ENCODE measurements at places on chromosomes 16 and 17.

GRCh38 chr17:35708951-35709350 lies 22.5 kb upstream of the RASL10B start:
- DNase-seq, result no peak

- DNase-seq, result no peak
Observed at GRCh38 chr17:17326275-17326875, 23.2 kb downstream of the NT5M start.

GRCh38 chr16:55471448-55472097 lies 7.4 kb upstream of the MMP2 start:
- no peak for DNase-seq

GRCh38 chr16:88616320-88616719 lies 22.1 kb upstream of the IL17C start:
- DNase-seq, result no peak

DNA sequence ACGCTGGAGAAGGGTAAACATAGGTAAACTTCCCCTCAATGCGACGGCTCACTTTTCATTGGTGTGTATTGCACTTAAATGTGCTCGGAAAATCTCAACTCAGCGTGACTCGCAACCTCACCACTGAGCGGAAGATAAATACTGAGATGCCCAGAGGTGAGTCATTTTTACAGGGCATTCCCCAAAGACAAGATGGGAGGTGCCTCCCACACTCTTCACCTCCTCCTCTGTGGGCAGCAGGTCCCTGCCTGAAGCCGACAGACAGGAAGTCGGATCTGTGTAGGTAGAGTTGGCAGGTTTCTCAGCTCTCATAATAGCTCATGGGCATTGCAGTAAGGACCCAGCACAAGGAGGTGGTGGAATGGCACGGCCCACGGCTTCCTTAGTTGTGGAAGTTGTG lies 274.6 kb upstream of the HSBP1 start:
- DNase-seq, result peak; percentile 79

DNA sequence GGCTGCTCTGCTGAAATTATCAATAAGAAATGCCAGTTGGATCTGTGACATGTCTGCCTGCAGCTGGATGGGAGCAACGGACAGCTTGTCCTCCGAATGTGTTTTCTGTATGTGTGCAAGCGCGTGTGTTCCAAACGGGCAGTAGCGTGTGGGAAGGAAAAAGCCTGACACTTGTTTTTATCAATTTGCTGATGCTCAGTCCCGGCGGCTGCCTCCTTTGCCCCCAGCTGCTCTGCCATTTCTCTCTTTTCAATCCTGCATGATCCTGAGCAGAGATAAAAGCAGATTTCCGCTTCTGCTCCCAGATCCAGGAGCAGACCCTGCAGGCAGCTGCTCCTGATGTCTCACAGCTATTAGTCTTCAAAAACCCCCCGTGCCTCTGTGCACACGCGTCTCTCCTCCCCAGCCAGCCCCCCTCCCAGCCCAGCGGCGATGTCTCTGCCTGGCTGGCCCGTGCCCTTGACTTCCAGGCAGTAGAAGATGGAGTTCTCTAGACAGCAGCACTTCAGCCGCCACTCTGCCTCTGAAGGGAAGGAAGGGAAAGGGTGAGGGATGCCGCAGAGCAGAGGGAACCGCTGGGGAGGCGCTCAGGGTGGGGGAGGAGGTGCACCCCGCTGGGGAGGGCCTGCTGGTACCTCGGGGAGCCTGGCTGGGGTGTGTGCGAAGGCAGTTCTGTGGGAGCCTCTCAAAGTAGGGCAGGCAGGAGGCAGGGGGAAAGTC lies 4.1 kb downstream of the PRCD start:
- no peak for DNase-seq

DNA sequence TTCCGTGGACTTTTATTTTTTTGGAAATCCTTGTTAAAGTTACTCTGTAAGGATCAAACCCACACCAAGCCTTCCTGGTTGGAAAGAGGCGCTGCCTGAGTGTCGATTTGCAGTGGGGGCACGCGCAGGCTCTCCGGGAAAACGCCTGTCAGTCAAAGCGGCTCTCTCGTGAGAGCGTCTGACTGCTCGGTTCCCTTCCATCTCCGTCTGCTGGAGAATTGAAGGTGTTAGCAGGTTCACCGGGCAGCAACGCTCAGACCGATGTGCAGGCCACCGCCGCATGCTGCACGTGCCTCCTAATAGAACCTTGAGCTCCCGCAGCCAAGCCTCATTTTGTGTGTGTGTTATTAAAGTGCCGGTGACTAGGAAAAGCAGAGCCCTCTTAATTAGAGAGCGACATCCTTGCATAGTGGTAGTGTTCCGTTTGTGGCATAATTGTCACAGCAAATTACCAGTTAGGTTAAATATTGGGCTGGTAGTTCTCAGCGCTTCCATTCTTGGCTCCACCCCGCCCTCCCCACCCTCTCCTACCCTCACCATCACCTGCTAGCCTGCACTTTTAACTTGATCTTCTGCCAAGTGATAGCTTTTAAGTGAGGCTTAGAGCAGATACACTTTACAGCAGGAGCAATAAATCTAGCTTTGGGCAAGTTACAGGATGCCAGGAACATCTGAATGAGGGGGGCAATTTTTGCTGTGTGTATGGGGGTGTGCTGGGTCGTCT lies 75.5 kb downstream of the RPA1 start:
- peak; percentile 35 for DNase-seq

GRCh38 chr17:19414396-19415280 lies 3.6 kb downstream of the RNF112 start:
- DNase-seq, result no peak

- no peak for DNase-seq
Observed at GRCh38 chr16:52578829-52579498, 32.0 kb upstream of the TOX3 start.

- DNase-seq, result no peak
Observed at GRCh38 chr17:2277429-2278170, 26.0 kb downstream of the SMG6 start.

DNA sequence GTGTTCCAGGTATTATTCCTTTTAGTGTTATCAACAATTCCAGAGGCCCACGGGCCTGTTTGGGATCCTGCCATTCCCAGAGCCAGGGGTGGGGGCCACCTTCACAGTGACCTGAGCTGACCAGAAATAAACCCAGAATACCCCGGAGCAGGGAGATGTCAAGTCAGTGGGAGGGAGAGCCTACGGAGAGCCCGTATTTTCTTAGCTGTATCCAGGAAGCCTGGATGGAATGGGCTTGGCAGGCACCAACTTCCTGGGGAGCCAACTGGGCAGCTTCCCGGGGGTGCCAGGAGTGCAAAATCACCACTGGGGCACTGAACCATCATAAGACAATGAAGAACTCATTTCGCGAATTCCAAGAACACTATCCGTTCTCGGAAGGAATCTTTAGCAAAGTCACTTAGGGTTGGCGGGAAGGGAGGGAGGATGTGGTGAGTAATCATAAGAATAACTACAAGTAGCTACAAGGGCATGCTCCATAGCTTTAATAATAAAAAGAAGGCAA lies 13.2 kb upstream of the MRTFB start:
- DNase-seq, result no peak

GRCh38 chr17:34081269-34081668 lies 173.8 kb upstream of the CCL2 start:
- no peak for DNase-seq

DNA sequence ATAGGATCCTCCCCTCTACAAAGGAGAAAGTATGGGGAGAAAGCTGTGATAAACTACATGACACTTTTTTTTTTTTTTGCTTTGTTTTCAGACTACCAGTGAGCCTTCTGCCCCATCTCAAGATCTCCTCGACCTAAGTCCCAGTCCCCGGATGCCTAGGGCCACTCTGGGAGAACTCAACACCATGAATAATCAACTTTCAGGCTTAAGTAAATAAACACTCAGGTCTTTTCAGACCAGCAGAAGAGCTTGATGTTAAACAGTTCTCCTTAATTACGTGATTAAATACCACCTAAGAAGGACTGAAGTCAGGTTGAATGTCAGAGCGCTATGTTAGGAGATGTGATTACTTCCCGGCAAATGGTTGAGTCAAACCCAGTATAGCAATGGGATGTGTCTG lies 31.4 kb downstream of the COX11 start:
- DNase-seq, result no peak

GRCh38 chr17:2053380-2054261 lies 1.3 kb upstream of the HIC1 start:
- peak; percentile 25 for DNase-seq

GRCh38 chr17:28368915-28369683 lies 1.0 kb downstream of the VTN start:
- no peak for DNase-seq

DNA sequence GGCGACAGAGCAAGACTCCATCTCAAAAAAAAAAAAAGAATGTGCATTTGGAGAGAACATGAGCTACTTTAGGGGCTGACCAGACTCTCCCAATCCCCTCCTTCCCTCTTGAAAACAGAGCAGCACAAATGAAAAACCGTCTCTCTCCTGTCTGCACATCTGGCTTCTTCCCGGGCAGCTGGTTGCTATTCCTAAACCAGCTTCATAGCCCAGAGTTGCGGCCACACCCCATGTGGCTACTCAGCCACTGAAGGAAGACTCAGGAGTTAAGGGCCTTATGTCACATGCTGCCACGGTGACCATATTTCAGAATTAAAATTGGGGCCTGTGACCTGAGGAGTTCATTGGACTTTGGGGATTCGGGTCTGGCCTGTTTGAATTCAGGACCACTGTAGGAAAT lies 48.3 kb downstream of the KATNIP start:
- no peak for DNase-seq

GRCh38 chr17:38797158-38797490 lies 2.2 kb downstream of the PIP4K2B start:
- DNase-seq, result no peak

DNA sequence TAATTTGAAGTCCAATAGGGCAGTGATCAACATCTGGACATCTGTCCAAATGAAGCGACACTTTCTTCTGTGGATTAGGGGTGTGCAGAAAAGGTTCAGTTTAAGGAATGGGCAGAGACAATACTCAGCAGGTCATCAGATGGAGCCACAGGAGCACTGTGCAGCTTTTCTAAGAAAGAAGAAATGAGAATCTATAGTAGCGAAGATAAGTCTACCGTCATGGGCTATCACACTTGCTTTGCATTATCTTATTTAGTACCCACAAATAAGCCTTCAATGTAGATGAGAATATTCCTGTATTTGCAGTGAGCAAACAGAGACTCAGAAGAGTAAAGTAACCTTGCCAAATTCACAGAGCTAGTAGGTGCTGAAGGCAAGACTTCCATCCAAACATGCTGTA lies 412.0 kb upstream of the GOT2 start:
- DNase-seq, result no peak

- no peak for DNase-seq
Observed at GRCh38 chr16:6751191-6751590, 581.5 kb upstream of the RBFOX1 start.

DNA sequence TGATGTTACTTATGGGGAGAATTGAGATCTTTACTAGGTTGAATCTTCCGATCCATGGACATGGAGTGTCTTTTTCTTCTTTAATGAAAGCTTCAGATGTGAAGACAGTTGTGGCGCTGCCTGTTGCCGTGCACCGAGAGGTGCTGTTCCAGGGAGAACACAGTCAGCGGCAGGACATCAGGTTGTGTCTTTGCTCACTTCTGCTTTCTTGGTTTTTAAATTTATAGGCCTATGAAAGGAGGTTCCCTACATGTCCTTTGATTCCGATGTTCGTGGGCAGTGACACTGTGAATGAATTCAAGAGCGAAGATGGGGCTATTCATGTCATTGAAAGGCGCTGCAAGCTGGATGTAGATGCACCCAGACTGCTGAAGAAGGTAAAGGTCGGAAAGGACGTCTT lies 49.8 kb downstream of the SEC14L1 start:
- no peak for DNase-seq

- no peak for DNase-seq
Observed at GRCh38 chr16:74649839-74650504, 16.7 kb downstream of the RFWD3 start.

GRCh38 chr17:50021681-50022370 lies 26.8 kb upstream of the DLX3 start:
- no peak for DNase-seq

- DNase-seq, result no peak
Observed at GRCh38 chr17:79565606-79566250, 45.1 kb downstream of the RBFOX3 start.

DNA sequence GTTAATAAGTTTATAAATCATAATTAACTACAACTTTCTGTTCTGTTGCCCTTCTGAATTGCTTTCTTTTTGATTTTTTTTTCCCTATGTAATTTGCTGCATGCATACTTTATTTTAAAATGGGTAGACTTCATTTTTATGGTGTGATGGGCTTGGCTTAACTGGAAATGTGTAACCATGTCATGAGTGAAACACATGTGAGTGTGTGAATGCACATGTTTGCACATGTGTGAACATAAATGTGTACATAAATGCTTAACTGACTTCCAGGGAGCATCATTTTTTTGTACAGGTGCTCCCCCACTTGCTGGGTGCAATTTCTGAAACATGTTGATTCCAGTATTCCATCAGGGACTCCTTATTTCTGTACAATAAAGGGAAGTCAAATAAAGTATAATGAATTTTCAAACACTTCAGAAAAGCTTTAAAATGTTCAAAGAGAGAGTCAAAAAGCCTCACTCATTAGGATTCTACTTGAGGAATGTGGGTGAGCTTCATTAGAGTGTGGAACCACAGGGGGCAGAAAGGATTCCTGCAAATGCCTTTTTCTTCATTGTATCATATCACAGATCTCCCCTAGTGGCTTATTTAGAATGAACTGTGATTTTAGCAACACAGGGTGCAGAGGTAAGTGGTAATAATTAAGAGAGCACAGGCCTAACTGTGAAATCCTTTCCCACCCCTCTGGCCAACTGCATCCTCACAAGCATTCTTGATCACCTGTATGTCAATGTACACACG lies 31.7 kb upstream of the CDH11 start:
- DNase-seq, result no peak

DNA sequence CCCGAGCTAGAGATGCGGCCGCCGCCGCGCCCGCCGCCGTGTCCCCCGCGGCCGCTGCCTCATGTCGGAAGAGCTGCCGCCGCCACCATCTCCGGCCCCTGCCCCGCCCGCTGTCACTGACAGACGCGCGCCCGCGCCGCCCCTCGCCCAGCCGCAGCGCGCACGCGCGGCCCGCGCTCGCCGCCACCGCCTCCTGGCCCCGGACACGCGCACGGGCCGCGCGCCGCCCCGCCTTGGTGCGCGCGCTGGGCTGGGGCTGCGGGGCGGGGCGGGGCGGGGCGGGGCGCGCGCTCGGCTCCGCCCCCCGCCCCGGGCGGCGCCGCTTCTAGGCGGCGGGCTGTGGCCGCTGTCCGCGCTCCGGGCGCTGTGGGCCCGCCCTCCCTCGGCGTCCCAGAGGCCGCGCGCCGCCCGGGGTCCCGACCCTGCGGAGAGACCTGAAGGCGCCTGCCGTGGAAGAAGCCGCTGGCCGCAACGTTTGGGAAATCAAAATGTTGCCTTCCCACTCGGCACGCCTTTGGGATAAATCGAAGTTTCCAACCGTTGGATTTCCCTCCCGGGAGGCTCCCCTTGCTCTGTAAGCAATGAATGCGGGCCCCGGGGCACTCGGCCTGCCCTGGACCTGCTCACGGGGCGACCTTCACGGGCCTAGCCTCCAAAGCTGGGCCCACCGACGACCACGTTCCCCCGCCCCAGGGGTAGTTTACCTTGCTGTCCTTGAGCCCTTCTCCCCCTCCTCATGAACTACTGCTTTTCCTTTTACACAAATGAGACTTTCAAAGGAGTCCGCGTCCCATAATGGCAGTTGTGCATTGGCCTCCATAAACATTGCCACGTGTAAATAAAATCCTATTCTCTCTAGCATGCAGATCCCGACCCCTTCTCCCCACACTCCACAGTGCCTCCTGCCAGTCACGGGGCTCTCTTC lies at the start of gene ADCY9:
Gene ADCY9 (minus strand): TSS at position 118 of the 925 bp plus-strand sequence. CDS start 1,000 bp downstream, outside the sequence.
- no peak for DNase-seq

Data from NCI-H510A (cell line).